ENCODE measurements at places on chromosomes 12 and 14.

DNA sequence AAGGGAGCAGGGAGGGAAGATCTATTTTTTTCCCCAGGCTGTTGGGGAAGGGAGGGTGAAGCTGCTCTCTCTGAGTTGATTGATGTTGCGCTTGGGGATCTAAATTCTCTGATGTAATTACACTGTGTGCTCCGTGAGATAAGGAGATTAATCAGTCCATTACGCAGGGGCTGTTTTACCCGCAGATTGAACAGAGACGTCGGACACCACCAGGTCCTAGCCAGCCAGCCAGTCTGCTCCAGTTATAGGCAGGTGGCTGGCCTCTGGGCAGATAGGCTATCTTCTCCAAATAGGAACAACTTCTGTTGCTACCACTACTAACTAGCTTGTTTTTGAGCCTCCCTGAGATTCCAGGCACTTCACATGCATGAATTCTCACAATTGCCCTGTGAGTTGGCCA lies 91.1 kb downstream of the SRRM4 start:
- DNase-seq: no peak

DNA sequence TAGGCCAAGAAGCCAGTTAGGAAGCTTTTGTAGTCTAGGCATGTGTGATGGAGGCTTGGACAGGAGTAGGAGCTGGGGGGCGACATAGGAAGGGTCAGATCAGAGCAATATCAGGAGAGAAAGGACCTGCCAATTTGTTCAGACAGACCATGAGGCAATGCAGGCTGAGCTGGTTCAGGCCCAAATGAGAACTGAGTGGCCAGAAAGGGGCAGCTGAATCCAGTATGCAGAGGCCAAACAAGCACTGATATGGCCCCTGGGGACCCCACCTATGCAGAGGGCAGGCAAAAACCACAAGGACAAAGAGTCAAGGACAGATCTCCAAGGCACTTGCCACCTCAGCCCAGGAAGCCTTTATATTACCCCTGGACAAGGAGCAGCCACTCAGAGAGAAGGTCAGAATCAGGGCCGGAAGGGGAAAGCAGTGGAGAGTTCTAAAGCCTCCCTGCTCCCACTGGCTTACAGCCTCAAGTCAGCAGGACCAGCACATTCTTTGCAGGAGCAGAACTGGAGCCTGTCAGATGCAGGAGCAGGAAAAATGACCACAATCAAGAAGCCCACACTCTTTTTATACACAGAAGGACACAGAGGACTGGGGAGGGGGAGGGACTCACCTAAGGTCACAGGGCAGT lies 37.2 kb downstream of the CLMN start:
- no peak for DNase-seq

DNA sequence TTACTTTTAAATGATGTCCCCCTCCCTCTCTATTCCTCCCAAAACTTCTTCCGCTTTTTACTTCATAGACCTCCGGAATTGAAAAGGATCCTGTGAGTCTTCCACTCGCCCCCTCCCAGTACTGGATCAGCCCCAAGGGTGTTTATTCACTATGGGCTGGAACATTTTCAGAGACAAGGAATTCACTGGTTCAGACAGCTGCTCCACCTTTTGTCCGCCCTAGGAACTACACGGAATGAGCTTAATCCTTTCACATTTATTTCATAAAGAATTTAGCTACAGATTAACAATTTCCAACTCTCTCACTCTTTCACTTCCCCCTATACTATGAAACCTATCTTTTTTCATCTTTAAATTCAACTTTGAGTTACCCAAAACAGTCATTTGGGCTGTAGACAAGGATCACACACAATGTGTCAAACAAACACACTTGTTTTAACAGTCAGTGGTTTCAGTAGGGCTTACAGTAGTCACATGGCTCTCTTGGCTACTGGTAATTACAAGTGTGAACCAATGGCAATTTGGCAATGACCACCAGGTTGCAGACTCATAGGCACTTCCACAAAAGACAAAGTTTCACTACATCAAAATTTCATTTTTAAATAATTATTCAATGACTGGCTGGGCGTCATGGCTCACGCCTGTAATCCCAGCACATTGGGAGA lies 20.6 kb downstream of the CNIH1 start:
- DNase-seq: no peak

- no peak for DNase-seq
Measured at GRCh38 chr12:74646831-74647230, 109.2 kb downstream of the ATXN7L3B start.

- DNase-seq: no peak
Measured at GRCh38 chr14:50018201-50018932, 98.0 kb downstream of the VCPKMT start.

DNA sequence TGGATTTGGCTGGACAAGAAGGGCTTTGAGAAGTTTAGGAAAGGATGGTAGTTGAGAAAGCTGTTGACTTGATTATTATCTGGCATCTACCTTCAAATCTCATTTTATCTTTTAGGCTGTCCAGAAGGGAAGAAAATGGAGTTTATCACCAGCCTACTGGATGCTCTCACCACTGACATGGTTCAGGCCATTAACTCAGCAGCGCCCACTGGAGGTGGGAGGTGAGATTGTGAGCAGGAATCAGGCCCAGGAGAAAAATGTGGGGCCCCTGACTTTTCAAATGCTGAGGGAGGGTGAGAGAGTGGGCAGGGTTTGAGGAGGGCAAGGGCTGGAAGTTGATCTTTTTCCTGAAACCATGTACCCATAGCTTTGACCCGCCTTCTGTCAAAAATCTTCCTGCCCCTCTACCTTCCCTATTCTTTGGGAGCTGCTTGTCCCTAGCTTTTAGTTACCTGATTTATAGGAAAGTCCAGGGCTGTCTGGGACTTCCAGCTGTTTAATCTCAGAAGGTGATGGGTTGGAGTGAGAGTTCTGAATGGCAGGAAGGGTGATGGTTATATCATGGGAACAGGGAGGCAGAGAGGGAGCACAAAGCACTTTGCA lies 134.2 kb downstream of the SMOC1 start:
- DNase-seq: no peak

GRCh38 chr14:87888136-87888999 lies 104.6 kb downstream of the GALC start:
- DNase-seq: no peak

- DNase-seq: no peak
Measured at GRCh38 chr14:35594616-35595015, 60.7 kb downstream of the INSM2 start.

DNA sequence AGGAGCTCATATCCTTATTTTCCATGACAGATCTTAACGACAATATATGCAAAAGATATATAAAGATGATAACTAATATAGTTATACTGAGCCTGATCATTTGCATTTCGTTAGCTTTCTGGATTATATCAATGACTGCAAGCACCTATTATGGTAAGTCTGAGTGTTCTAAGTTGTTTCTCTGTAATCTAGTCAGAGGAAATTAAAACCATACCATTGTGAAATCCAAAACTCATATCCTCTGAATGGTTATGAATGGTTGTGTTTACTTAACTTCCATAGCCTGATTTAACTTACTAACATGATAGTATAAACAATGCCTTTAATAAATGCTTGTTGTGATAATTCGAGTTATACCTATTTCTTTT lies 760 bp downstream of the TMEM19 start:
- DNase-seq: no peak

- no peak for DNase-seq
Measured at GRCh38 chr14:90666571-90666970, 149.7 kb downstream of the TTC7B start.

- DNase-seq: no peak
Measured at GRCh38 chr14:55684956-55685584, 105.1 kb downstream of the KTN1 start.

GRCh38 chr14:73759183-73759713 lies 45.1 kb upstream of the PNMA1 start:
- DNase-seq: peak; percentile 48

- no peak for DNase-seq
Measured at GRCh38 chr12:53747095-53747494, 4.7 kb downstream of the CISTR start.

DNA sequence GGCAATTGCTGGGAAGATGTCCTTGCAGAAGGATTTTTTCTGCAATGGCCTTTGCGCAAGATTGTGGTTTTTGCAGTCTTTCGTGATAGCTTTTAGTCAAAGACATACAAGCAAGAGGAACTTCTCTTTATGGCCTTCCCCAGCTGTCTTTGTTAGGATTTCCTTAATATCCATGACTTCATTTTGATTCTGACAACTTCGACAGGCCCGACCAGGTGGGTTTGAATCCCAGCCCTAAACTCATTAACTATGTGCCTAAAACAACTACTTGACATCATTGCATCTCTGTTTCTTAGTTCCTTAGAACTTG lies 13.3 kb upstream of the VRK1 start:
- no peak for DNase-seq

- no peak for DNase-seq
Measured at GRCh38 chr14:89370781-89371180, 46.3 kb downstream of the FOXN3 start.
